ENCODE measurements at places on chromosomes 1 and 21.

- DNase-seq: no peak
These were observed 84.2 kb downstream of the ABCA4 start for GRCh38 chr1:94036730-94037129.

GRCh38 chr1:24301785-24302175, 17.4 kb upstream of the GRHL3 start:
- DNase-seq: no peak

DNA sequence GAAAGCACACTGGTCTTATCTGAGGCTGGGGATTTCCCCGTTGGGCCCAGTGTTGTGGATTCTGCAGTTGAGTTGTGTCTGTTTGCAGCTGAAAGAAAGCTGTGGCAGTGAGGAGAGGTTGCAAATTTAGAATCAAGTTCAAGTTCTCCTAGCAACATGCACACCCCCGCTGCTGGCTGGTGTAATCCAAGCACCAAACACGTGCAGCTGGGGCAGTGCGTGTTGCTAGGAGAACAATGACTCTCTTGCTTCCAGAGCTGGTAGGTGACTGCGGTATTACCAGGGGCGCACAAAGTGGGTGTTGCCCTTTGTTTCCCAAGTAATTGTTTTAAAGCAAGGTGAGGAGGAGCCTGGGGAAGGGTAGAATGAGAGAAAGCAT, 91.5 kb downstream of the IER5 start:
- DNase-seq: no peak

DNA sequence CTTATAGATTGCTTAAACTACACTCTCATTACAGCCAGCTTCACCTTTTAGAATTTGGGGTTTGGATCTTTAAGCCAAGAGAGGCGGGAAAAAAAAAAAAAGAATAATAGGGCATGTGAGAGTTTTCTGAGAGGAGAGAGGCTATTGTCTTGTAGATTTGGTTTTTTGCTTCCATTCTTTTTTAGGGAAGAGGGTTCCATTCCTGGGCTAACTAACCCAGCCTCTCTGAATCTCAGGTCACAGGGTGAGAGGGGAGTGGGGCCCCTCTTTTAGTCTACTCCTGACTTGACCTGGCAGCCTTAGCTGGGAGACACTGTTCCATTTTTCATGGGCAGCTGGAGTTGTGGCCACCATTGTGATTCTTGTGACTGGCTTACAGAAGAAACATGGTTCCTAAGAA, 24.2 kb downstream of the PBX1 start:
- DNase-seq: no peak

DNA sequence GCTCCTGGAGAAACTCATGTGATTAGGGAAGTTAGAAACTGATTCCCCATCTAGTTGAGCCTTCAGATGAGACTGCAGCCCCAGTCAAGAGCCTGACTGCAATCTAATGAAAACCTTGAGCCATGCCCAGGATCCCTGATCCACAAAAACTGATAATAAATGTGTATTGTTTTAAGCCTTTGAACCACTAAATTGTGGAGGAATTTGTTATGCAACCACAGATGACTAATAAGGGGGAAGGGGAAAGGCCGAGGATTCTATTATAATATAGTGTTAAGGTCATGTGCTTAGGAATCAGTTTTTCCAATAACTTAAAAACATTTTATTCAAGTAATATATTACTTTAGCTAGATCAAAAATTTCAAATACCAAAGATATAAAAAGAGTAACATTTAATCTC, 52.8 kb upstream of the USP25 start:
- no peak for DNase-seq

DNA sequence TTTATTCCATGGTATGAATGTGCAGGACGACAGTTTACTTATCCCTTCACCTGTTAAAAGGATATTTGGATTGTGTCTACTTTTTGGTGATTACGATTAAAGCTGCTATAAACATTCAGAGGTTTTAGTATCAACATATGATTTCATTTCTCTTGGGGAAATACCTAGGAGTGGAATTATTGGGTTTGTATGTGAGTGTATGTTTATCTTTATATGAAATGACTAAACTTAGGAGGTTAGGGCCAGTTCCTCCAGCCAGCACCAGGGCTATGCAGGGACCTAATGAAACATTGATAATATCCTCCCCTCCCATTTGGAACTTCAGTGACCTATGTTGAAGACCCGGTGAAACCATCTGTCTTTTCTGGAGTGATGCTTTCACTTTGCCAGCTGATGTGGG, 13.8 kb downstream of the TMEM51 start:
- no peak for DNase-seq

GRCh38 chr1:109846162-109846561, 64.5 kb upstream of the CSF1 start:
- DNase-seq: no peak

- no peak for DNase-seq
These were observed 39.9 kb upstream of the NFASC start for GRCh38 chr1:204830747-204831146.

GRCh38 chr1:62064829-62065407, 129.7 kb upstream of the L1TD1 start:
- no peak for DNase-seq

GRCh38 chr1:117150316-117150715, 28.8 kb upstream of the TRIM45 start:
- no peak for DNase-seq

DNA sequence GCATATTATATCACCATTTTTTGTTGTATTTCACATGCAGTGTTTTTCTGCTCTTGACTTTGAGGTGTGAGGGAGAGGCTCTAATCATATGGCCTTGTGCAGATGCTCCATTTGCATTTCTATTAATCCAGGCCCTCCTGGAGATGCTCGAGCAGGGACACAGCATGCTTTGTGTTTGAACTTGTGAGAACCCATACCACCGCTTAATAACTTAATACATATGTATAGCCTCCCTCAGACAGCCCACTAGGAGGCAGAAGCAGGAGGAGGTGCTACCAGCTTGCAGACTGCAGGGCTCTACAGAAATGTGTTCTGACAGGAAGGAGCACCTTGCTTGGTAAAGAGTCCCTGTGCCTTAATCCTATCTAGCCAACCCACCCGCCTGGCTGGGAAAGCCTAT, 155.2 kb downstream of the BARHL2 start:
- DNase-seq: no peak

- DNase-seq: no peak
These were observed 19.6 kb upstream of the TCEA3 start for GRCh38 chr1:23444104-23444533.

- no peak for DNase-seq
These were observed 180.7 kb downstream of the KAZN start for GRCh38 chr1:14778898-14779865.

DNA sequence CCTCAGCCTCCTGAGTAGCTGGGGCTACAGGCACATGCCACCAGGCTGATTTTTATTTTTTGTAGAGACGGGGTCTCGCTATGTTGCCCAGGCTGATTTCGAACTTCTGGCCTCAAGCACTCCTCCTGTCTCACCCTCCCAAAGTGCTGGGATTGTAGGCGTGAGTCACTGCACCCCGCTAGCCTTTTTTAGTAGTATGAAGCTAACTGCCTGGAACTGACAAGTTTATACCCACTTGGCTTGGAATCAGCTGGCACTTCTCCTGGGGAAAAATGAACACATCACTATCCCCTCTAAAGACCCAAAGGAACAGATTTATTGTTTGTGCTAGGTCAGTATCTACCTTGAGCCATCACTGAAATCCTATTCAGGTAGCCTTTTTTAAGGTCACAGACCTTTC, 19.0 kb downstream of the TMEM63A start:
- no peak for DNase-seq

GRCh38 chr1:112808861-112809684, 93.9 kb upstream of the PPM1J start:
- DNase-seq: peak; percentile 42

GRCh38 chr1:33866281-33866680, 2.4 kb downstream of the HMGB4 start:
- DNase-seq: no peak

- no peak for DNase-seq
These were observed 118.5 kb upstream of the C1orf174 start for GRCh38 chr1:4018466-4019146.

DNA sequence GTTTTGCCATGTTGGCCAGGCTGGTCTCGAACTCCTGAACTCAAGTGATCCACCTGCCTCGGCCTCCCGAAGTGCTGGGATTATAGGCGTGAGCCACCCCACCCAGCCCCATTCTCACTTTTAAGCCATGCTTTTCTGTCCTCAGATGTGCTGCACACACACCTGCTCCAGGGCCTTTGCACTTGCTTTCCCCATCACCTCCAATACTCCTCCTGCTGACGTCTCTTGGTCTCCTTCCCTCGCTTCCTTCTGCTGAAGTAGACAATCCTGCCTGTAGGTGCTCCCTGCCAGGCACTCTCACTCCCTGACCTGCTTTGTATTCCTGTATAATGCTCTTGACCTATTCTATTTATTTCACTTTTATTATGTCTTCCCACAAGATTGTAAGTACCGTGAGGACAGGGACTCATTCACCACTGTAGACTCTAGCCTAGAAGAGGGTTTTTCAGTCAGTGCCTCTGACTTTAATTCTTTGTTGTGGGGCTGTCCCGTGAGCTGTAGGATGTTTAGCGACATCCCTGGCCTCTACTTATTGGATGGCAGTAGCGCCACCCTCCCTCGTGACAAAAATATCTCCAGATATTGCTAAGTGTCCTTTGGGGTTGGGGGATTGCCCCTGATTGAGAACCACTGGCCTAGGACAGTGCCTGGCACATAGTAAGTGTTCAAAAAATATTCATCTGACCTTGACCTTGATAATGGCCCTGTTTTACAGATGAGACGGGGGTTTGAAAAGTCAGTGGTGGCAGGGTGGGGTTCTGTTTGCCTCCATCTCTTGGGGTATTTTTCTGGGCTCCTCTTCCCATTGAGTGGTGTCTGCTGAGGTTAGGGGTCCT, 4.6 kb downstream of the TNFRSF1B start:
- no peak for DNase-seq

DNA sequence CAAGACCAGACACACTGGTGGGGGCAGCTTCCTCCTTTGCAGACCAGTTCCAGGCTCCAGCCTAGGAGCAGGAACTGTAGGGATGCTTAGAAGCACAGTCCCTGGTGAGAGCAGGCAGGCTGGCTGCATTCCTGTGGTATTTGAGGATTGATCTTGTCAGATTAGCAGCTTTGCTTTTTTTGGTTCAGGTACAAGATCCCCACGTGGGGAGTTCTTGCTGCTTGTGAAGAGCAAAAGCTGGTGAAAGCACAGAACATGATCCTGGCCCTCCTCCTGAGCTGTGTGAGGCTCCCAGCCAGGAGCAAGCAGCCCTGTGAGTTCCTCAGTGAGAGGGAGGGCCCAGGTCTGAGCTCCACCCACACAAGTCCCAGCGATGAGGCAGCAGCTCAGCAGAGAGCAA, 75.3 kb upstream of the ARTN start:
- DNase-seq: no peak

GRCh38 chr1:46595127-46595526, 8.9 kb downstream of the MKNK1 start:
- DNase-seq: no peak

DNA sequence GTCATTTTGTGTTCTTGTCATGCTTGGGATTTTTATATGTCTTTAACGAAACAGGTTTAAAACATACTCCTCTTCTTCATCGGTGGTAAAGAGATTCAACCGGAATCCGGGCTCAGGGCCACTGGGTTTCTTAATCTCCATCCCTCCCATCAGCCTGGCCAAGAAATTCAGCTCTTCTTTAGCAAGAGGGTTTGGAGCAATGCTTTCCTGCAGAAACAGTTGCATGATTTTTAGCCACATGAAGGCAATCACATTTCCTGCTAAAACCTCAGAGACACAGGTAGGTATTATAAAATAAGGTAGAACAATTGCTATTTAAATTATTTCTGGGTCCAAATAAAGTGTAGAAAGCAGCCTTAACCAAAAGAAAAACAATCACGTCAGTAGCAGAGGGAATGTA, 22.7 kb upstream of the LSM10 start:
- DNase-seq: no peak

GRCh38 chr1:31624309-31624708, 6.8 kb downstream of the HCRTR1 start:
- DNase-seq: no peak

- DNase-seq: no peak
These were observed 25.6 kb downstream of the PPFIA4 start for GRCh38 chr1:203051841-203052324.

GRCh38 chr1:68280286-68280685, 48.0 kb upstream of the WLS start:
- DNase-seq: no peak

DNA sequence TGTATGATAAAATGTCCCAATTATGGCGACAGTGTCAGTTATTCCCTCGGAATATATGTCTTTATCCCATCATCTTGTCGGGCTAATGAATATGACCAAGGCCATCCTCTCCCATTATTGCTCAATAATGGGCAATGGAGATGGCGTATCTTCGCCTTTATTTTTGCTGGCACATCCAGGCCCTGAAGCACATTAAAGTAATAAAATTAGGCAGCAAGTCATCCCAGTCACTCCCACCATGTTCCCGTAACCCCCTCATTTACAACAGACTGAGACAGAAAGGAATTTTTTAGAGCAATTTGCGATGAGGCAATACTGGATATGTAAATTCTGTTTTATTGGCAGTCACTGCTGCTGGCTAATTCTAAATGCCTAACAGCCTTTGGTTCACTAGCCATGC, 35.3 kb downstream of the CLIC6 start:
- DNase-seq: no peak

- no peak for DNase-seq
These were observed 26.8 kb downstream of the PPP2R5A start for GRCh38 chr1:212311836-212312497.

- no peak for DNase-seq
These were observed 183.6 kb downstream of the NR5A2 start for GRCh38 chr1:200211157-200211556.

GRCh38 chr21:45972716-45973474, 8.7 kb upstream of the COL6A1 start:
- DNase-seq: no peak

- DNase-seq: no peak
These were observed 17.4 kb upstream of the ACTRT2 start for GRCh38 chr1:3003941-3004270.

GRCh38 chr1:64616039-64616438, 128.8 kb upstream of the RAVER2 start:
- no peak for DNase-seq

DNA sequence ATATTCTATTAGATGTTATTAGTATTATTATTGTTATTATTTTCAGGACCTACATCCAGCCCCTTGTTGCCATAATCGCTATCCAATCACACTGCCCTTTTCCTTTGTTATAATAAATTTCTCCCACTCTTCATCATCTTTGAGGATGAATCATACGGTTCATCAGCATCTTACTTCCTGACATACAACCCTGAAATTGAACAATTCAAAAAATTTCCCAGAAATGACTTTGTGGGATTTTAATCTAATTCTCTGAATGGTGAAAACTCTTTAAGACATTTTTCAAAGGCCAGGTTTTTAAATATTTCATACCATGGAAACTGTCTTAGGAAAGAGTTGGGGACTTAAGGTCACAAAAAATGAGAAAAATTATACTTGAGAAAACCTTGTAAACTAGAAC, 353.5 kb downstream of the ST6GALNAC3 start:
- DNase-seq: no peak

DNA sequence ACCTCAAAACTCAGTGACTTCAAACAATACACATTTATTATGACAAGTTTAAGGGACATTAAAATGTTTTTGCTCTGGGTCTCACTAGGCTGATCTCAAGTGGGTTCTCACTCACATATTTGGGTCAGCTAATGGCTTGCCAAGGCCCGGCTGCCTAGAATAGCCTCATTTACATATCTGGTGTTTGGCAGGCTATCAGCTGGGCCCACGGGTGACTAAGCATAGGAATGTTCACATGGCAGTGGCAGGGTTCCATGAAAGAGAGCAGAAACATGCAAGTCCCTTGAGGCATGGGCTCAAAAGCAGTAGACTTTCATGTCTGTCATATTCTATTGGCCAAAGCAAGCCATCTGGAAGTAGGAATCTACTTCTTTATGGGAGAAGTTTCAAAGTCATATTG, 492.6 kb downstream of the KCNT2 start:
- no peak for DNase-seq

- DNase-seq: no peak
These were observed 33.0 kb downstream of the USP48 start for GRCh38 chr1:21749859-21750468.
